ENCODE measurements at places on chromosomes 12 and 14.

DNA sequence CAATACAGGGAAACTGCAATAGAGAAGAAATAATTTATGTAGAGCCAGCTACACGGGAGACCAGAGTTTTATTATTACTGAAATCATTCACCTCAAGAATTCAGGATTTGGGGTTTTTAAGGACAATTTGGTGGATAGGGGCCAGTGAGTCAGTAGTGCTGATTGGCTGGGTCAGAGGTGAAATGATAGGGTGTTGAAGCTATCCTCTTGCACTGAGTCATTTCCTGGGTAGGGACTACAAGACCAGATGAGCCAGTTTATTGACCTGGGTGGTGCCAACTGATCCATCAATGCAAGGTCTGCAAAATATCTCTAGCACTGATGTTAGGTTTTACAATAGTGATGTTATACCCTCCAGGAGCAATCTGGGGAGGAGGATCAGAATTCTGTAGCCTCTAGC, 486.3 kb downstream of the LRIG3 start:
- no peak for DNase-seq

- no peak for DNase-seq
These were observed 890.8 kb upstream of the USP15 start for GRCh38 chr12:61369241-61369910.

DNA sequence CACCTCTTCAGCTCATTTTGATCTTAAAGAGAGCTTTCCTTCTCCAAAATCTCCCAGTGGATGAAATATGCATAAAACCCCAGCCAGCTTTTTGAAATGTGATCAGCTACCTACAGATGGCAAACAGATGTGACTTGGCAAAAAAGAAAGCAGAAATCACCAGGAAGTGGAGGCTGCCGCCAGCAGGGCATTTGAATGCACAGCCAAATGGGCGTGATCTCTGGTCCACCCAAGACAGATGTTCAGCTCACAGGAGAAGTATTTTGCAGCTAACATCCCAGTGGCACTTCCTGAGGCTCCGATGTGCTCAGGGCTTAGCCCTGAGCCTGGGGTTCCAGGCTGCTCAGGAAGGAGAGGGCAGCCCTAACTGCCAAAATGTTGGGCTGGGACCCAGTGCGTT, 78.3 kb downstream of the LGMN start:
- DNase-seq, result no peak

GRCh38 chr14:92302481-92302880, 20.5 kb upstream of the SLC24A4 start:
- no peak for DNase-seq

GRCh38 chr14:99354166-99354875, 82.3 kb upstream of the BCL11B start:
- DNase-seq, result no peak

DNA sequence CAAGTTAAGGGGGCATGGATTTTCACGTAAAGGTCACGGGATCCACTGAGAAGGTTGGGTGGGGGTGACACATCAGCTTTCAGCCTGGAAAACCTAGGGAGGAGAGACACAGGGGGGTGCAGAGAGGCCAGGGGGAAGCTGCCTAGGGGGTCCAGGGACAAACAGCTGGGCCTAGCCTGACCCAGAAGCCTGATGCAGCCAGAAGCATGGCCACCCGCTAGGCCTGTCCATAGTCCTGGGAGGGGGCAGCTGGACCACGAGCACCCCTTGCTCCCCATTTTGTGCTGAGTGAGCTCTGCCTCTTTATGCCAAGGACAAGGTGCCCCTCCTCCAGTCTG, 322.7 kb upstream of the RTL1 start:
- DNase-seq, result no peak

GRCh38 chr12:109765446-109765810, 51.8 kb downstream of the FAM222A start:
- DNase-seq, result no peak

DNA sequence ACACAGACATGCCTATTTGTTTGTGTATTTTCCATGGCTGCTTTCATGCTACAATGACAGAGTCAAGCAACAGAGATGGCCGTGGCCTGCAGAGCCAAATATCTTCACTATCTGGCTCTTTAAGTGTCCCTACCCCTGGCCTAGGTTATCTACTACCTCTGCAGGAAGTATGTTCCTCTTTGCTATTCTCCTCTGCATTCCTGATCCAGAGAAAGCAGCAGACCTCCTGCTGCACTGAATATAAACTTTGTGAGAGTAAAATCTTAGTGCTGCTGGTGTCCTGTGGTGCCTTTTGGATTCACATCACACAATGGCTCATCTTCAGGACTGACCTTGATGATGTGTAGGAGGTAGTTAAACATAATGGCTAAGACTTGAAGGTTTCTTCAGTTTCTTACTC, 233.4 kb downstream of the IPO8 start:
- DNase-seq, result no peak

- no peak for DNase-seq
These were observed 133.8 kb downstream of the ITPR2 start for GRCh38 chr12:26699237-26699636.

DNA sequence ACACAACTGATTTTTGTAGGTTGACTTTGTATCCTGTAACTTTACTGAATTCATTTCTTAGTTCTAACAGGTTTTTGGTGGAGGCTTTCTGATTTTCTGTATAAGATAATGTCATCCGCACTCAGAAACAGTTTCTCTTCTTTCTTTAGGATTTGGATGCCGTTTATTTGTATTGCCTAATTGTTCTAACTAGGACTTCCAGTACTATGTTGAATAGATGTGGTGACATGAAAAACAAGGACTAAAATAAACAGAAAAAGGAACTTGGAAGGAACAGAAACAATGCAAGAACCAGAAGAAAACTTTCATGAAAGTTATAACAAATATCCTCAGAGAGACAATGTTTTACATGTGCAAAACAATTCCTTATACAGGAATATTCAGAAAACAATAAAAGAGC, 100.3 kb downstream of the GTF2A1 start:
- no peak for DNase-seq

GRCh38 chr12:22709292-22709691, 84.3 kb downstream of the ETNK1 start:
- DNase-seq, result no peak

- peak; percentile 65 for DNase-seq
These were observed 13.2 kb upstream of the ARF6 start for GRCh38 chr14:49879646-49880204.

DNA sequence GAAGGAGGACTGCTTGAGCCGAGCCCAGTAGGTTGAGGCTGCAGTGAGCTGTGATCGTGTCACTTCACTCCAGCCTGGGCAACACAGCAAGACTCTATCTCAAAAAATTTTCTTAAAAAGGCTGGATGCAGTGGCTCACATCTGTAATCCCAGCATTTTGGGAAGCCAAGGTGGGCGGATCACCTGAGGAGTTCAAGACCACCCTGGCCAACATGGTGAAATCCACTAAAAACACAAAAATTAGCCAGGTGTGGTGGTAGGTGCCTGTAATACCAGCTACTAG, 17.1 kb upstream of the MDM2 start:
- no peak for DNase-seq

- no peak for DNase-seq
These were observed 24.5 kb downstream of the MMP17 start for GRCh38 chr12:131852551-131853299.

GRCh38 chr12:75955251-75955650, 76.3 kb downstream of the PHLDA1 start:
- DNase-seq, result no peak

DNA sequence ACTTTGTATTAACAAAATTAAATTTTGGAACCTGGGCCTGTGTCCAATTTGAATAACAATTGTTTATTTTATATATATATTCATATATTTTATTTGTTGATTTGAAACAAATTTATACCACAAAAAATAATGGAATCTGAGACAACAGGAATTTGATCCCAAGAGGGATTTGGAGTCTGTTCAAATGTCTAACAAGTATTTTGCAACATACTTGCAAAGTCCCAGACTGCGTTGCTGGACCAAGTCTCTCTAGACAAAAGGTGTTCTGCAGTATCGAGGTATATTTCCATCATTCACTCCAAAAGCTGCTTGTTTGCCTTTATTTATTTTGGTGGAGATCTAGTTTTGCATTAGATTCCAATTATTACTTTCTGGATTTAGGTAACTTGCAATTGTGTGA, 68.7 kb upstream of the PTPRR start:
- DNase-seq, result no peak

DNA sequence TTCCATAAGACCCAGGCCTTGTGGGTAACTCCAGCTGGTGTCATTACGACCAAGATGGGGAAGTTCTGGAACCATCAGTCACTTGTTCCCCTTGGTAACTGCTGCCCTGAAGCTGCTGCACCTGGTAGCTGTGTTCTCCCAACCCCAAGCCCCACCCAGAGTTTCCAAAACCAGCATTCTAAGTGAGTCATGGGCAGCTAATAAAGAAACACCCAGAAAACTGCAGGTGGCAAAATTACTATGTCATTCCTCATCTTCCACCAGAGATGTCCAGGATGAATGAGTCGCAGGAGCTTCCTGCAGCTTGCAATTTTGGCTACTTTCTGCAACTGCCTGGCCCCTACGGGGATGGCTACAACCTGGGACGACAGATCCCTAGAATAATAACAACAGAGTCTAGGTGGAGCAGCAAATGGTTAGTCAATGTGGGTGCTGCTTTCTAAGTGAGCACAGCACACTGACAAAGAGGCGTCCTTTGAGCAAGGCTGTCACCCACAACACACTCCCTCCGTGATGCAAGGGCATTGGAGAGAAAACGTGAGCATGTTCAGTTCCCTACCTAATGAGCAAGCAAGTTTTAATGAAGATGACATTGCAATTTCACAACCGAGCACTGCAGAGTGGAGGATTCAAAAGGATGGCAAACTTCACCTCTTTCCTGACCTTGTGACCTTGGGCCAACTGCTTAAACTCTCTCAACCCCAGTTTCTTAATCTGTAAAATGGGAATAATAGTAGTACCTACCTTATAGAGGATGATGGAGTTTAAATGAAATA, 301.4 kb upstream of the NOS1 start:
- DNase-seq, result no peak

DNA sequence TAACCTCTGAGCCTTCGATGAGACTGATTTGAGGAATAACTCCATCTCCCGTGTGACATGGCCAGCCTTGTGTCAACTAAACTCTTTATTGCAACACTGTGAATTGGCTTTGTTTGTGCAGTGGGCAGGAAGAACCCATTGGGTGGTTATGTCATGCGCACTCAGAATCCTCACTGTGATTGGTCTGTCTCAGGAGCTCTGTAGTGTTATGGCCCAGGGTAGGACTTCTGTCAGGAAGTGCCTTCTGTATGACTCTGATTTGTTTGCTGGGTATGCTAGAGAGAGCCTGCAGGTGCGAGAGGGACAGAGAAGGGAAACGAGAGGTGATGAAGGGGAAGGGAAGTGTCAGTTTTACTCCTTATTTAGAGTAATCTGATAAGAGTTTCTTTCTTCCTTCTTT, 71.5 kb upstream of the DCD start:
- no peak for DNase-seq

DNA sequence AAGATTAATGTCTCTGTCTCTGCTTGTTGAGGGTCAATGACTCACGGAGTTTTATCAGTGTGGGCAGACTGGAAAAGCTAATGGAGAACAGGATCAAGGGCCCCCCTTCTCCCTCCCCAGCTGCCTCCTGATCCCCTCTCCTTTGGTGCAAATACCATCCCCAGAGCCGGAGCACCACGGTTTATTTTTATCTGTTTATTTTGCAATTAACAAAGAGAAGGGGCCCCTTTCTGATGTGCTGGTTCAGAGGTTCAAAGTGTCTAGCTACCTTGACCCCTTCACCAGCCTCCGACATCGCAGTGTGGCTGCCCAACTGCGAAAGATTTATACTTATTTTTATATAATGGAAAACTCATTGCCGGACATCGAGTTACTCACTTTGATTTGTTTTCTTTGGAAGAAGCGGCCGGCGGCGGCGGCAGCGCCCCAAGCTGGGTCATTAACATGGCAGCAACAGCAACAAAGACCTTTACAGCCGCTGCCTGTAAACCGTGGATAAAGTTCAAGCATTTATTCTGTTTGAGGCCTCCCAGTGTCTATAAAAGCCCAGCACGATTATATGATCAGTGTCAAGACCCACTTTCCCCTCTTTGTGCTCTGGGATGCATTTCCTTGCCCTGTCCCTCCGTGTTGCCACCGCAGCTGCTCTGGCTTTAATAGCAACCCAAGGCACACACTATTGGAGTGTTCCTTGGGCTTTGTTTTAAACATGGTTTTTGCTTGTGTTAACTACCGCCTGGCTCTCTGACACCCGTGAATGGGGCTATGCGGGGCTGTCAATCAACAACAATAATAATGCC, 47.4 kb upstream of the PARP11 start:
- DNase-seq, result no peak

DNA sequence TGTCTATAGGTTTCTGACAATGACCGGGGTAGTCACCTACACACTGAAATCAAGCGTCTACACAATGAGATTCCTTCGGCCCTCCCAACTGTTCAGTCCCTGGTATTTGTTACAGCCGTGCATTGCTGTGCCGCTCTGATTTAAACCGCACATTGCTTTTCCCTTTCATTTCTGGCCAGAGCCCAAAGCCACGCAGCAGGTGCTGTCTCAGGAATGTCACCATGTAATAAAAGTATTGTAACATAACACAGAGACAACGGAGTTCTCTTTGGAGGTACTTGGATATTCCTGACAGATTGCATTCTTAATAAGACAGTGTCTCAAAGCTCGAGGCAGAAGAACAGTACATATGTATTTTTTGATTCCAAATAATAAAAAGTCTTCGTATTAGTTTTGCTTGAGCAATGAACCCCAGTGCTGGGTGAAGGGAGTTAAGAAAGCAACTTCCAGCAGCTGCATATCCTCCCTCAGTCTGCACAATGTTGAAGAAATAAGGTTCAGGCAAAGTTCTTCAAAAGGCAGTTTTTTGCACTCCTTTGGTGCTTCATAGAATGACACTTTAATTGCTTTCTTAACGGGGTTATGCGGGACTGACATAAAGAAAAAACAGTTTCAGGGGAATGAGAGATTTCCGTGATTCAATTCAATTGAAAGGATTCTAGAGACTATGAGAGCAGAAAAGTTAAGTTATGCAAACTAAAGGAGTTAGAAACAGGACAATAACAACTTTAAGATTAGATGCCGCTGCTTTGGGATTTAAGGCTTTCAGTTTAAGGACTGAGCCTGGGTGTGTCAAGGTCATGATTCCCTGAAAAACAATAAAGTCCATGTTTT, 288.7 kb upstream of the FLRT2 start:
- DNase-seq, result no peak

DNA sequence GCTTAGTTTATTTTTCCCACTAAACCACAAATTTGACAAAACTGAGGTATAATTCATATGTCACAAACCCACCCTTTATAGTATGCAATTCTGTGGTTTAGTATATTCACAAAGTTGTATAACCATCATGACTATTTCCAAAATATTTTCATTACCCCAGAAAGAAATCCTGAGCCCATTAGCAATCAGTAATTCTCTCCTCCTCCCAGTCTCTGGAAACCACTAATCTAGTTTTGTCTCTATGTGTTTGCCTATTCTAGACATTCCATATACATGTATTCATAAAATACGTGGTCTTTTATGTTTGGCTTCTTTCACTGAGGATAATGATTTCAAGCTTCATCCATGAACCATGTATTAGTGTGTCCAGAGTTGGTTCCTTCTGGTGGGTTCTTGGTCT, 267.6 kb downstream of the AEBP2 start:
- no peak for DNase-seq

GRCh38 chr14:83419420-83419819, 1885.8 kb upstream of the SEL1L start:
- no peak for DNase-seq

- peak; percentile 47 for DNase-seq
These were observed 3.4 kb downstream of the CYP46A1 start for GRCh38 chr14:99687284-99688209.

GRCh38 chr14:67719866-67720265, 18.2 kb downstream of the RDH12 start:
- DNase-seq, result no peak

Measured in central memory CD4-positive, alpha-beta T cell (primary cell).